Astrocyte of the spinal cord (primary cell): ENCODE measurements at places on chromosomes 11 and 22.

GRCh38 chr11:31656051-31656450, 146.5 kb downstream of the ELP4 start:
- DNase-seq: no peak

- no peak for DNase-seq
Measured at GRCh38 chr11:129996113-129996870, 6.3 kb downstream of the PRDM10 start.

- DNase-seq: no peak
Measured at GRCh38 chr11:132852361-132852760, 679.9 kb downstream of the OPCML start.

DNA sequence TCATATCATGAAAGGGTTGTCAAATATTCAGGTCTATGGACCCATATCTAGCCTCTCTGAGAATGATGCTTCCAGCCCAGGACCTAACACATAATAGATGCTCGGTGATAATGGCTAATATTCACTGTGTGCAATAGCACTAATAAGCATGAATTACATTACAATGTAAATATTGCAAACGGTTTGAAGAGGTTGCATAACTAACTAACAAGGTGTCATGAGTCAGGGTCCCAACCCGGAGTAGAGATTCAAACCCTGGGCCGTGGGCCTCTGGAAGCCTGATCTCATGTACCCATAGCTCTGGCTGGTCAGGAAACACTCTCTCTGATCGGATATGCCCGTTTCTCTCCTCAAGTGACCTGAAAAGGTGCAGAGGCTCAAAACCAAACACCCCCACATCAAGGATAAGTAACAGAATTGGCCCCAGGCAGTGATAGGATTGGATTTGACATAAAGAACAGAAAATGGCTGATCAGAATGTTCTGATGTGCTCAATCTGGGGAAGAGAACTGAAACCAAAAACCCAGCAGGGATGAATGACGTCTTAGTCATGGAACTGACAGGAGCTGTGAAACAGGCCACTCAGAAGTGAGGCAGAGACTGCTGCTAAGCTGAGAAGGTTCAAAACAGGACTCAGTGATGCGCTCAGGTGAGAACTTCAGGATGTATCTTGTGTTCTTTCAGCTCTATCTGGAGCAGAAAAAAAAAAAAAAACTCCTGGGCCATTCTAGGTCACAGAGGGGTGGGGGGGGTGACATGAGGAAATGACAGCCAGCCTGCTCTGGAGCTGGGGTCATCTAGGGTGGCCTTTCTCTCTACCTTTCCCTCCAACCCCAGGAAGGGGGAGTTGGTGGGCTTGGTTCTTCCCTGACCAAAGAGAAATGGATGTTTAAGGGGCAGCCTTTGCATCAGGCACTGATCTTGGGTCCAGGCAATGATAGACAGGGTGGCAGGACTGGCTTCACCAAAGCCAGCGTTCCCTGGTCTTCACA, 6.6 kb upstream of the KCTD17 start:
- no peak for DNase-seq

DNA sequence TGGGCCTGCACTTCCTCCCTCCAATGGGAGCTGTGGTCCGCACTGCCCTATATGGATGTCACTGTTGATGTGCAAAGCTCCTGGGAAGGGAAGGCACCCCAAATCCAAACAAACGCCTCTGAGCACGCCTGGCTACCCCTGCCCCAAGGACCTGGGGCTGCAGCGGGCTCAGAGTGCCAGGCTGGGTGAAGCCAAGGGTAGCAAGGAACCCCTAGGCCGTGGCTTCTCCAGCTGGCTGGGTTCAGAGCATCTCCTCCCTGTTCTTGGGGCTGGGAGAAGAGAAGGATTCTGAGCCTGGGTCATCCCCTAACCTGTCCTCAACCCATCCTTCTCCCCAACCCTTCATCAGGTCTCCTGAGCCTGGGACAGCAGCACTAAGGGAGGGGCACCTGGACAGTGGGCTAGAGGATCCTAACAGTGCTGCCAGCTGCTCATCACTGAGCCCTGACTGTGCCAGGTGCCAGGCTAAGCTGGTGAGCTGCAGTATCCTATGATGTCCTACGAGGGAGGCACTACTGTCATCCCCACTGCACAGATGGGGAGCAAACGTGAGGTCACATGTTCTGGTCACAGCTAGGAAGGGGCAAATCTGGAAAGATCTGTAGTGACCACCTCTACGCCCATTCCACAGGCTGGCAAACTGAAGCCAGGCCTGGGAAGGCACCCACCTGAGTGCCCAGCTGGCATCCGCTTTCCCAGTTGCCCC, 3.0 kb downstream of the SSTR3 start:
- no peak for DNase-seq
